Hypothalamus (tissue), 51 donors: ENCODE measurements at places on chromosomes 3 and 15.

DNA sequence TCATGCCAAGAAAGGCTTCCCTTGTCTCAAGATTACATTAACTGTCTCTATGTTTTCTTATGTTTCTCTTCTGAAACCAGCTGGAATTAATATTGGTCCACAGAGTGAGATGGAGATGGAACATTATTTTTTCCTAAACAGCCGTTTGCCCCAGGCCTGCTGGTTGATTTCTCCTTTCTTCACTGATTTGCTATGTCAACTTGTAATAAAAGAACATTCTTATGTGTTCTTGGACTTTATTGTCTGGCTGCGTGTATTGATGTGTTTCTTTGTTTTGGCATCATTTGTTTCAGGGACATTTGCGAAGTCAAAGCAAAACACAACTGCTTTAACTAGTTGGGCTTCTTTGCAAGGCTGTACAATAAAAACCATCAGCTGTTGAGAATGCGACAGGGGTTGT is 168.5 kb downstream of the FAM43A start:
- no peak for DNase-seq

DNA sequence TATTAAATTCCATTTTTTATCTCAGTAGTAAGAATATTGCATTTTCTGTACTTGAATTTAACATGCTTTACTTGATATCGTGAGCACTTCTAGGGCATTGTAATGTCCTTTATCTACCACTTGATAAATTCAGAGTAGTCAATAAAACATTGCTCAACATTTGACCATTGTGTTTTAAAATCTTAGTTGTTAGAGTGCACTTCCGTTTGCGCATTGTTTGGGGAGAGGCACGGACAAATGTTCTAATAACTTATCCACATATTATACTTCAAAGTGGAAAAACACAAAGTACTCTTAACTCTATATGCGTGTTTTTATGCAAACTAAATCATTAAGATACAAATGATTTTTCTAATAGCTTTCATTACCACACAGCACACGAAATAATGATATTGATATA is 419 bp downstream of the FAM227B start:
- DNase-seq, result no peak

- no peak for DNase-seq
Observed at GRCh38 chr3:4343258-4343657, 40.1 kb downstream of the SETMAR start.

GRCh38 chr15:67048281-67049279 is 16.8 kb upstream of the SMAD3 start:
- DNase-seq, result no peak

- DNase-seq, result no peak
Observed at GRCh38 chr15:56098195-56098863, 104.9 kb upstream of the NEDD4 start.

- DNase-seq, result no peak
Observed at GRCh38 chr3:5186858-5187155, 700 bp upstream of the EDEM1 start.

- no peak for DNase-seq
Observed at GRCh38 chr3:183558495-183558894, 3.0 kb upstream of the KLHL6 start.

DNA sequence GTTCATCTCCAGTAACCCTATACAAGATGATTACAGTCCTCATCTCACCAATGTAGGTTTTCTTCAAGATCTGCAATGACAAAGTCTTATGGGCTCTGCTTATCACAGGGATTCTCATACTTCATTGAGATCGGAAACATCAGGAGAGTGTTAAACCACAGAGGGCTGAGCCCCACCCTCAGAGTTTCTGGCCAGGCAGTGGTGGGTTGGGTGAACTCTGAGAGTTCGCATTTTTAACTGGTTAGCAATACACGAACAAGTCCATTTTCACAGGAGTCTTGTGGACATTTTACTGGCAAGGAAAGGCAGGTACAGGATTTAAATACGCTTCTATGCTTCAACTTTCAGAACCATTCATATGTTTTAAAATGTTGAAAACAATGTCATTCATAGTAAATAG is 366.7 kb upstream of the ROBO2 start:
- no peak for DNase-seq

GRCh38 chr3:14175383-14176037 is 2.9 kb downstream of the XPC start:
- DNase-seq, result no peak

DNA sequence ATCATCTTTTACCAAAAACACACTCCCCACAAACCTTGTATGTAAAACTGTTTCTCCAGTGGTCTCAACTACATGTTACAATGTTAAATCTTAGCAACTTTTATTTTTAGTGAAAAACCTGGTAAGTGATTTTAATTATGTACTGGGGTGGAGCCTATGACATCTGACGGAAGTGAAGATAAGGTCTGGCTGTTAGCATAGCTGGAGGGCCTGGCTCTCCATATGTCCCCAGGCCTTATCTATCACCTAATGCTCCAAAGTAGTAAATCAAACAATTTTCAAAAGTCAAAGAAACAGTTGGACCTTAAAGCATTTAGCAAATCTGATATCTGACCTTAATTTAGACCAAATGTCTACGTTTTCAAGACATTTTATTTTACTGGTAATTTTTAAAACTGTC is 173.6 kb upstream of the SMAD3 start:
- no peak for DNase-seq

DNA sequence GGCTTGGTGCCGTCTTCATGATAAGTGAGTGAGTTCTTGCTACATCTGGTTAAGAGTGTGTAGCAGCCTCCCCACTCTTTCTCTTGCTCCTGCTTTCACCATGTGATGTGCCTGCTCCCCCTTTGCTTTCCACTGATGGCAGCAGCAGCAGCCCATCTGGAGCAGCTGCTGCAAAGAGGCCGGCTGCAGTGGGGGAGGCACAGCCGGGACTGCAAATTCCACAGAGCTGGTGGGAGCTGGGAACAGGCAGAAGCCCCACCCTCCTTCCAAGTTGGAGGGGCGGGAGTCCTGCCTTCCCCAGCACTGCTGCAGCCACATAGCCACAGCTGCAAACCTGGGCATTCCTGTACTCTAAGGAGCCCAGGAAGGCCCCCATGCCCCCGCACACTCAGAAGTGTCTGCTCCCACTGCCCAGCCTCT is 62.8 kb upstream of the IMPG2 start:
- no peak for DNase-seq

DNA sequence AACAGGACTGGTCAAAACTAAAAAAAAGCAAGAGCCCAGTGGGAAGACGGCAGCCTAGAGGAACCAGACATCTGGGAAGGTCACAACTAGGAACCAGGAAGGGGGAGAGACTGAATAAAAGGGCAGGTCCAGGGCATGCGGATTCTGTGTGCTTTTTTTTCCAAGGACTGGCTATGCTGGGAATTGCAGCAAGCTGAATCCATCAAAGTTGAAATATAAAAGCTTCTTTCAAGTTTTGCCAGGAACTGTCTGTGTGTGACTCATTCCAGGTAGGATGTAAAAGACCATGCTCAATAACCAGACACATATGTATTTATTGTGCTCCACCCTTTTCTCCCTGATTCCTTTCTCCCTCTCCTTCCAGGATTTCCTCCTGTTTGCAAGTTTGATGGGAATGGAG is 47.9 kb upstream of the CCDC80 start:
- DNase-seq, result no peak

DNA sequence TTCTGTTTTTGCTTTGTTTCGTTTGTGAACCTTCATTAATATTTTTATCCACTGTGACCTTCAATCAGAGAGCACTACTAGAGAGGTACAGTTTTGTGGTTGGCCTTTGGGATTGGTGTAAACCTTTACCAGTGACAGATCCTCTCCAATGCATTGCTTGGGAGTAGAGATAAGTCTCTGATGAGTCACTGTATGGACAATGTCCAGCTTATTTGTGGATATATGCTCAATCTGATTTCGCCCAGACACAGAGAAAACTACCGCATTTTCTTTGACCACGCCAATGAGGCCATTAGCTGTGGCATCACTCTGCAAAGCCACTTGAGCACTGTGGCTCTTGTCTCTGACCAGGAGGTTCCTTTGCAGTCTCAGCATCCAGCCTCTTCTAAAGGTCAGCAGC is 964.7 kb downstream of the TUSC7 start:
- no peak for DNase-seq

GRCh38 chr15:50764461-50765194 is 878 bp downstream of the SPPL2A start:
- no peak for DNase-seq

DNA sequence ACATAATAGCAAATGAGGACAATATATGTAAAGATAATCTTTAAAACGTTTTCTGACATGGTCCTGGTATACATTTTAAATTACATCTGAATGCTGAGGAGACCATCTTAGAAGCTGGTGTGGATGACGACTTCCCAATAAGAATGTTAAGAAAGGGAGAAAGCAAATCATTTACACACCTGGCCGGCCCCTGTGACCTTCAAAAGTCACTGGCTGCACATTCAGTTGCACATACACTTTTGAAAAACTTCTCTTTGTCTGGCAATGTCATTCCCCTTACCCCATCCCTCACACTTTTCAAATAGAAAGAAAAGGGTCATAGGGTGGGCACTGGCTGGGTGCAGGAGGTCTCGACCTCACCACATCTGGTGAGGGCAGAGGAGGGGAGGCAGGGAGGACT is 391.0 kb downstream of the MECOM start:
- DNase-seq, result no peak

DNA sequence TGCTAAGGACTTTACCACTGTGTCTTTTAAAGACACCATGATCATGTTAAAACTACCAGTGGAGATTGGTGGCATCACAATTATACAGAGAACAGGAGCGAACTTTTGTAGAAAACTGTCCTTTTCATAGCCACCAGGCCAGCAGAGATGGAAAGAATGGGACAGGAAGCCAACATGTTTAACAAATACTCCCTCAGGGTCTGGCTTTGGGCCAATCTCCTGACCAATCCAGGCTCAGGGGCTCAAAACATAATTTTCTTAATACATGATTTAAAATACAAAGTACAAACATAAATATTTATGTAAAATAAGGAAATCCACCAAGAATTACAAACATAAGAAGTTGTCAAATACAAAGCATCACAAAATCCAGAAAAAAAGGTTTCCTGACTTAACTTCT is 266.0 kb downstream of the VPS13C start:
- no peak for DNase-seq

DNA sequence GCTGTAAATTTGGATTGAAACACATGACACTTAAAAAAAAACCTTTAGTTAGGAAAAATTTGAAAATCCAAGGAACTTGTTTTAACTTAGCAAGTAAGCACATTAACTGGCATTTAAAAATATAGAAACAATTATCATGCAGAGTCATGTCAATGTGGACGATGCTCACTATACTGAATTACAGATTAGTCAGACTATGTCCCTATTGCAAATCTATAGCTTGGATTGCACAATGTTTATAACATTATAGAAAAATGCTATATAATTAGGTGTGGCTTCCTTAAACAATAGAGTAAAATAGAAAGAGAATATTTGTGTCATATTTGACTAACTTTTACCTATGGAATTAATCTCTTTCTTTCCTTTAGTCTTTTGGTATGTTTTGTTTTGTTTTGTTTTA is 48.4 kb upstream of the TUSC7 start:
- no peak for DNase-seq

GRCh38 chr3:43582866-43583265 is 38.9 kb downstream of the ANO10 start:
- no peak for DNase-seq
